Hepatocyte (in vitro differentiated cells): ENCODE measurements at places on chromosomes 5 and 9. TPM values are rescaled to one million over a fixed set of nuclear protein-coding genes. Genes with fewer than 3 reads are reported as not detected.

DNA sequence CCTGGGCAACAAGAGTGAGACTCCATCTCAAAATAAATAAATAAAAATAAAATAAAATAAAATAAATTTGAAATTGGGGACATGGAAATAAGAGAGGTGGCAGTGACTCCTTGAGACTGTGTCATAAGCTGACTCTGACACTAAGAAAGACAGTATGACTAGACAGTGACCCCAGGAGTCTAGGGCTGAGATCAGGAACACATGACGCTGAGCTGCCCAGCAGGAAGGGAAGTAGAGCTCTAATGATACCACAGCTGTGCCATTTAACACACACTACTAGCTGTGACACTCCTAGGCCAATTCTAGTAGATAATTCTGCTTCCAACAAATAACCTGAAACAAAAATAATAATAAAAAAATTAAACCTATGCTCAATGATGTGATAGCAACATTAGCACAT lies 293.0 kb downstream of the SEC61B start:
- DNase-seq: no peak
- no peak overlapping the region for H3K4me3 ChIP-seq
- no peaks in the 10 kb centered on the region for H3K36me3 ChIP-seq
- H3K27me3 ChIP-seq: no peaks in the 10 kb centered on the region
- no peak overlapping the region for H3K27ac ChIP-seq

DNA sequence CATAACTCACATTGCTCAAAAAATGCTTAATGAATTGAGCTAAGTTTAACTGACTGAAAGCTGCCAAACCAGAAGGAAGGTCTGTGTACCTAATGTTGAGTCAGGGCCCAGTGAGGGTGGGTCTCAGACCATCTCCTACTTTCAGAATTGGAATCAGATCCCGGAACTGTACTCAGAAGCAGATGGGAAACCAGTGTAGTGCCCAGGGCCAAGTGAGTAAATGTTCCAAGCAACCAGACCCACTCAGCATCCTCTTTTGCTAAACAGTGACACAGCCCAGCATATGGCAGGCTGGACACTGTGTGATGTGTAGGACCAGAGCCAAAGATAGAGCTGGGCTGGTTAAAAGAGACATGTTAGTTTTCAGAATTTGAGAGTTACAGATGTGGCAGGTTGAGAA lies 94.1 kb downstream of the PLCXD3 start:
- H3K27ac ChIP-seq: no peak overlapping the region
- H3K27me3 ChIP-seq: no peaks in the 10 kb centered on the region
- no peak overlapping the region for H3K4me3 ChIP-seq
- H3K4me1 ChIP-seq: peaks cover 6% of the 10 kb centered on the region
- DNase-seq: no peak

- peak overlapping the region; percentile 94 for H3K4me3 ChIP-seq
- no peaks in the 10 kb centered on the region for H3K27me3 ChIP-seq
- H3K27ac ChIP-seq: peak overlapping the region; percentile 89
- peaks cover 14% of the 10 kb centered on the region for H3K4me1 ChIP-seq
- no peaks in the 10 kb centered on the region for H3K36me3 ChIP-seq
- DNase-seq: peak; percentile 43
Observed at GRCh38 chr5:154038261-154038706, 426 bp downstream of the FAM114A2 start.

DNA sequence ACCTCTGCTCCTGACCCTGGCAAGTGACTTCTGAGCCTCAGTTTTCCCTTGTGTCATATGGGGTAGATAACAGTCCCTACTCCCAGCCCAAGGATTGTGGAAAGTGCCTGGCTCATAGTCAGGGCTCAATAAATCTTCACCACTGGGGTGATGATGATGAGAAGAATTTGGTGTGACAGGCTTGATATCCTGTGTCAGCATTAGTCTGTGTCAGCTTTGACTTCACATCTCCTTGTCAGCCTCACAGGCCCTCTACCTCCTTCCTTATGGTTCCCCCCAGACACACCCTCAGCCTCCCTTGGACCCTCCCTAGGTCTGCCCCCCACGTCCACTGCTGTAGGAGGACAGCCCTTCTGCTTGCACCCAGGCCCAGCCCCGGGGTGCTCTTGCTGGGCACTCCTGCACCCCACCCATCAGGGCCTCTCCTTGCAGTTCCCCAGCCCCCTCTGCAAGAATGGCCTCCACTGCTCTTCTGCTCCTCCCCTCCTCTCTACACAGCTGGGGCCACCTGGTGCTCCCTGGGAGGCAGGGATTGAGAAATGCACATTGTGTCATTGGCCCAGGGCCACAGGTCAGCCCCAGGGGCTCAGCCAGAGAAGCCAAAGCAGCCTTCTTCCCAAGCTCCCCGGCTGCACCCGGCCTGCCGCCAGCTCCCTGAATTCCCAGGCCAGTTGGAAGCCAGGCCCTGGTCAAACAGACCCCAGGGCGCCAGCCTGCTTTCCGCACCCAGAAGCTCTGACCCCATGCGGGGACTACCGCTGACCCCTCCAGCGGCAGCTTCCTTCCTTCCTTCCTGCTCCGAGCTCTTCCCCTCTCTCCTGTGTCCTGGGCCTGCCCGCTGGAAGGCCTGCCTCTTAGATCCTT lies 7.7 kb downstream of the FGFR4 start:
- H3K27ac ChIP-seq: no peak overlapping the region
- no peak overlapping the region for H3K4me3 ChIP-seq
- no peaks in the 10 kb centered on the region for H3K27me3 ChIP-seq

- H3K36me3 ChIP-seq: no peaks in the 10 kb centered on the region
- H3K27me3 ChIP-seq: no peaks in the 10 kb centered on the region
- no peak overlapping the region for H3K4me3 ChIP-seq
- DNase-seq: no peak
- no peaks in the 10 kb centered on the region for H3K4me1 ChIP-seq
- no peak overlapping the region for H3K27ac ChIP-seq
Observed at GRCh38 chr5:123046222-123046621, 9.7 kb upstream of the PPIC start.

- DNase-seq: peak; percentile 79
- H3K36me3 ChIP-seq: no peaks in the 10 kb centered on the region
- no peaks in the 10 kb centered on the region for H3K27me3 ChIP-seq
- H3K4me3 ChIP-seq: no peak overlapping the region
Observed at GRCh38 chr5:142151436-142152383, 43.1 kb downstream of the NDFIP1 start.

DNA sequence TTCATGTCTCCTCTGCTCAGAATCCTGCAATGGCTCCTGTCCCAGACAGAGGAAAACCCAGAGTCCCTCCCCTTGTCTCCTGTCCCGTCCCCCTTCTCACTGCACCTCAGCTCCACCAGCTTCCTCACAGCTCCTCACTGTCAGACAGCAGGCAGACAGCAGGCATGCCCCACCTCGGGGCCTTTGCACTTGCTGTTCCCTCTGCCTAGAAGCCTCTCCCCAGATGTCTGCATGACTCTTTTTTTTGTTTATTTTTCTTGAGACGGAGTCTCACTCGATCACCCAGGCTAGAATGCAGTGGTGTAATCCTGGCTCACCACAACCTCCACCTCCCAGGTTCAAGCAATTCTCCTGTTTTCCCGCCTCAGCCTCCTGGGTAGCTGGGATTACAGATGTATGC lies 8.8 kb upstream of the SLC6A7 start:
- DNase-seq: no peak
- H3K36me3 ChIP-seq: no peaks in the 10 kb centered on the region
- H3K4me1 ChIP-seq: peaks cover 27% of the 10 kb centered on the region
- H3K27me3 ChIP-seq: no peaks in the 10 kb centered on the region
- peak overlapping the region; percentile 59 for H3K27ac ChIP-seq

DNA sequence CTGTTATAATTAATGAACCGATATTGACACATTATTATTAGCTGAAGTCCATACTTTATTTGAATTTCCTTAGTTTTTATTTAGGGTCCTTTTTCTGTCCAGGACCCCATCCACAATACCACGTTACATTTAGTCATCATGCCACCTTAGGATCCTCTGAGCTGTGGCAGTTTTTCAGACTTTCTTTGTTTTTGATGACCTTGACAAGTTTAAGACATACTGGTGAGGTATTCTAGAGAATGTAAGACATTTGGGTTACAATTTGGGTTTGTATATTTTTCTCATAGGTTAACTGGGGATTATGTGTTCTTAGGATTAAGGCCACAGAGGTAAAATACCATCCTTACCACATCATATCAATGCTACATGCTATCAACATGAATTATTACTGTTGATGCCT lies 42.7 kb downstream of the KIAA1958 start:
- no peak overlapping the region for H3K27ac ChIP-seq
- H3K4me3 ChIP-seq: no peak overlapping the region
- no peak for DNase-seq
- peaks cover 7% of the 10 kb centered on the region for H3K4me1 ChIP-seq
- H3K36me3 ChIP-seq: no peaks in the 10 kb centered on the region
- no peaks in the 10 kb centered on the region for H3K27me3 ChIP-seq

- no peaks in the 10 kb centered on the region for H3K36me3 ChIP-seq
- no peak for DNase-seq
- H3K27ac ChIP-seq: no peak overlapping the region
- no peaks in the 10 kb centered on the region for H3K27me3 ChIP-seq
- H3K4me1 ChIP-seq: no peaks in the 10 kb centered on the region
Observed at GRCh38 chr9:135694414-135694813, 4.9 kb downstream of the SOHLH1 start.

DNA sequence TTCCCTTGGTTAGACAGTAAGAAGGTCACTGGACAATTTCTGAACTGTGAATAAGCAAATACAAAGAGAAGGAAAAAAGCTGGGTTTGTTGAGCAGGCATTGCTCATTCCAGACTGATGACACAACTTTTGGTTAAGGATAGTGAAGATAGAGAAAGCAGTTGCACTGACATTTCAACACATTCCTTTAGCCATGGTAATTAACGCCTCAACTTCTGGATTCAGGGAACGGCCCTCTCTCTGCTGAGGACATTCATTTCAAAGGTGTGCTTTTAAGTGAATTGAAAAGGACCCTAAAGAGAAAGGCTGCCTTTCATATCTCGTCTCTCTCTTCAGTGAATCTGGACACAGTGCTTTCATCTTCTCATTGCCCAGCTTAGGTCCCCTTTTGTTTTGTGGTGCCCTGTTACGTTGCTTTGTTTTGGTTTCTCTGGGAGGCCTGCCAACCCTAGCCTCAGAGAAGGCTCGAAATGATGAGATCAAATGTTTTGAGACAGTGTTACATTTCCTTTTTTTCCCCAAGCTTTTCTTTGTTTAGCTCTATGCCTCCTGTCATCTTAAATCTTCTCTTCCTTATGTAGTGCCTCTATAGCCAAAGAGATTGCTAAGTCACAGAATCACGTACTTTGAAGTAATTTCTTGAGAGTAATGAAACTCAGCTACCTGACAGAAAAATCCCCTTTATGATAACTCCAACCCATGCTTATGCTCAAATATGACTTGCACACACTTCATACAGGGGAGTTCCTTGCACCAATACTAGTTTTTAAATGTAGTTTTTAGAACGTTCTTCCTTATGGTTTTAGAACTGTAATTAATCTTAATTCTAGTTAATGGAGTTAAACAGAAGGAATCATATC lies 94.4 kb upstream of the IFNE start:
- H3K27me3 ChIP-seq: no peaks in the 10 kb centered on the region
- DNase-seq: peak; percentile 38
- no peaks in the 10 kb centered on the region for H3K36me3 ChIP-seq
- no peak overlapping the region for H3K4me3 ChIP-seq
- H3K4me1 ChIP-seq: peaks cover 6% of the 10 kb centered on the region

- no peaks in the 10 kb centered on the region for H3K36me3 ChIP-seq
- H3K27me3 ChIP-seq: no peaks in the 10 kb centered on the region
- H3K4me1 ChIP-seq: peaks cover 29% of the 10 kb centered on the region
- DNase-seq: no peak
- H3K27ac ChIP-seq: no peak overlapping the region
Observed at GRCh38 chr5:169012450-169012849, 288.5 kb downstream of the SLIT3 start.

DNA sequence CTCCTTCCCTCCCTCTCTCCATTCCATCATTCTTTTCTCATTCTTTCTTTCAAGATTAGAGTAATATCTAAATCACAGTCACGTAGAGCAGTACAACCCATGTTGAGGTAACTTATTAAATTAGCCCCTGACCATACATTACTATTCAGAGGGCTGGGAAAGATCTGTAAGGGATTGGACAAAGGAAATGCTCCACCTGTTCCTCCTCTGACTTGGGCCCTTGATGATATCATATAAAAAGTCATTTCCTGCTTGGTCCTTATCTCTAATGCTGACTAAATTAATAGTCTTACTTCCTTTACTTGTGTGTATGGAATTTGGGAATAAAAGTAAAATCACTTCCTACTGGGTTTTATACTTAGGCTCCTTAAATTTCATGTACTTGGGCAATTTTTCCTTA lies 40.8 kb downstream of the SNX18 start:
- DNase-seq: no peak
- H3K4me1 ChIP-seq: no peaks in the 10 kb centered on the region
- no peaks in the 10 kb centered on the region for H3K27me3 ChIP-seq
- H3K36me3 ChIP-seq: no peaks in the 10 kb centered on the region

GRCh38 chr9:100074093-100074492 lies 24.7 kb downstream of the ERP44 start:
- no peaks in the 10 kb centered on the region for H3K36me3 ChIP-seq
- no peak for DNase-seq
- H3K4me1 ChIP-seq: no peaks in the 10 kb centered on the region
- no peak overlapping the region for H3K27ac ChIP-seq
- H3K4me3 ChIP-seq: no peak overlapping the region

- H3K4me1 ChIP-seq: no peaks in the 10 kb centered on the region
- H3K27me3 ChIP-seq: no peaks in the 10 kb centered on the region
- DNase-seq: no peak
- no peaks in the 10 kb centered on the region for H3K36me3 ChIP-seq
- H3K4me3 ChIP-seq: no peak overlapping the region
Observed at GRCh38 chr9:131905144-131905543, 165.3 kb upstream of the RAPGEF1 start.

- peaks cover 20% of the 10 kb centered on the region for H3K4me1 ChIP-seq
- no peaks in the 10 kb centered on the region for H3K27me3 ChIP-seq
- no peaks in the 10 kb centered on the region for H3K36me3 ChIP-seq
- peak overlapping the region; percentile 88 for H3K27ac ChIP-seq
- peak overlapping the region; percentile 99 for H3K4me3 ChIP-seq
- peak; percentile 52 for DNase-seq
Observed at GRCh38 chr9:130042406-130042884, 544 bp downstream of the FNBP1 start.

Gene ANKDD1B
- total RNA-seq: 1.4 and 4.7 TPM in 2 replicates

Gene CNTLN
- 7.3 and 9.2 TPM in 2 replicates for total RNA-seq

Gene RAPGEF6
- 13.3 and 13.7 TPM in 2 replicates for total RNA-seq
